ENCODE measurements at places on chromosomes 1 and 21.

DNA sequence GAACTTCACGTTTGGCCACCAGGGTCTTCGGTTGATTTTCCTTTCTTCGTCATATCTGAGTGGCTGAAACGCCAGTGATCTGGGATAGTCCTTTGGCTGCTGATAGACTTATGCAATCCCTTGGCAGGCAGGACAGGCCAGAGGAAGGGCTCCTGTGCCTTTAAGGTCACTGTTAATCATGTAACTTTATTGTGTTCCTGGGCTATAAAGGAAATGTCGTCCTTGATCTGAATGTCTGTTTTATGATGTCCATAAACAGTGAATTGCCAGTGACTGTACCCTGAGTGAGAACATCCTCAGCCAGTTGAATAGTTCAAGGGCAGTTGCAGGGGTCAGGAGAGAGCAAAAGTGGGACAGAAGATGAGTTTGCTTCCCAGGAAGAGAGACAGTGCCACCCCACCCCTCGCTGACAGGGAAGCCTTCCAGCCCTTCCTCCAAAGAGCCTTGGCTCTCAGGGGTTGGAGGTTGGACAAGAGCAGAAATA, 68.0 kb downstream of the PDE9A start:
- no peak for DNase-seq

DNA sequence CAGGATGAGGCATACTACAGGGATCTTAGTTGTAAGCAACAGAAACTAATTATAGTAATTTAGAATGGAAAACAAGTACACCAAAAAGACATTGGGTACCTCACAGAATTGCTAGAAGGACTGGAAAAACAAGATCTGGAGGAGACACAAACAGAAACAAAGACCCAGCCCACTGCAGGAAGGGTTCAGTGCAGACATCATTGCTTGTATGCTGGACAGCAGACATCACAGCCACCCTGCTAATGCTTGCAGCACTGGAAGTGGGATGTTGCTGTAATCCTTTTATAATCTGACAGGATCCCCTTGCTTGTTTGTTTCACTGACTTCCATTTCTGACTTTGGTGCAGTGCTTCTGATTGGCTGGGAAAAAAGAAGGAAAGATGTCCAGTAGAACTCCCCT, 111.4 kb upstream of the ZNF678 start:
- DNase-seq = no peak

- no peak for DNase-seq
Observed at GRCh38 chr1:55262822-55263221, 47.7 kb upstream of the USP24 start.

DNA sequence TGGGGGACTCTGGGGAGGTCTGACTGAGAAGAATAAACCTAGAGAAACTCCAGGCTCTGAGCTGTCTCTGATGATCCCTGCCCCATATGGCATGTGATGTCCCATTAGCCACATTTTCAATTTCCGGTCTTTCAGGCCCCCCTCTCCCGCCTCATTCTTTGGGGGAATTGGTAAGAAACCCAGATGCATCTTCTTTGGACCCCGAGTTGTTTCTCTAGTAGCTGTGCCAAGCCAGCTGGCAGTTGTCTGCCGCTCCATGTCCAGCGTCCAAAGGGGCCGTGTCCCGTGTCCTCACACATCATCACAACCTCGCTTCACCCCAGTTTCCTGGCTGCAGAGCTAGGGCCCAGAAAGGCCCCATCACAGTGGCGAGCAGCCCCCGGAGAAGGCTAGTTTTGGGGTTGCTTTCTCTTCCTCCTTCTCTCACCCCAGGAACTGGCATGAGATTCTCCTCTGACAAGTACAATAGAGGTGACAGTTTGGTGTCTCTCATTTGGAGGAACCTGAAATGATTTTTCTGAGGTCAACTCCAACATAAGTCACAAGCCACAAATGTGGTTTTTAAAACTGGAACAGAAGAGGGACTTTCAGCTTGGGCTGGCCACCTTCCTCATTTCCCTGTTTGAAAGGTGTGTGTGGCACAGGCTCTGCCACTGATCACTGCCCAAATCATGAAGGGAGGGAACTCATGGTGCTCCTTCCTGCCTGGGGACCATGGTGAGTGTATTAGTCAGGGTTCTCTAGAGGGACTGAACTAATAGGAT, 6.4 kb upstream of the GPR157 start:
- DNase-seq = no peak

- peak; percentile 22 for DNase-seq
Observed at GRCh38 chr21:46325073-46325912, 1.3 kb downstream of the PCNT start.

- peak; percentile 59 for DNase-seq
Observed at GRCh38 chr21:45363921-45364467, 41.0 kb upstream of the COL18A1 start.

GRCh38 chr1:245878585-245878984, 628.5 kb downstream of the SMYD3 start:
- DNase-seq = no peak

GRCh38 chr21:46150491-46151121, 4.8 kb downstream of the FTCD start:
- no peak for DNase-seq

- peak; percentile 20 for DNase-seq
Observed at GRCh38 chr21:39612233-39613040, at the start of gene B3GALT5. Gene B3GALT5, plus strand, starts transcription at chr21:39612940. Its CDS starts 47,620 bp downstream, at chr21:39660560.

GRCh38 chr1:151156515-151156819, at the start of gene TNFAIP8L2:
Gene TNFAIP8L2, plus strand, starts transcription at chr1:151156649. Its CDS starts 2,049 bp downstream, at chr1:151158698.
- peak; percentile 16 for DNase-seq

- DNase-seq = no peak
Observed at GRCh38 chr1:7043719-7044535, 258.7 kb downstream of the CAMTA1 start.

DNA sequence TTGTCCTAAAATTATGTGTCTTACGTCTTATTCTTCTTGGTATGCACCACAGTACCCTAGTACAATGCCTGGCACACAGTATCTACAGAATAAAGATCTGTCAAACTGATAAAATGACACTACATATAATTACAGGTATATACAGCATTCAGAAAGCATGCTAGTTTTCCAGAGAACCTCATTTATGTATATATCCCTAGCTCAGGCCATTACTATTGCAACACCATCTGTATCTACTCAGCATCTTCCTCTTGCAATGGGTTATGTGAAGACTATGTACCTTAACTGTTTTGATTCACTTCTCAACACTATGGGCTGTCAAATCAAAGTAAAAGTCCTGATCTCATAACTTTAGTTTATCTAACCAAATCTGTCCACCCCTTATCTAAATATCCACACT, 58.5 kb upstream of the GUCA2A start:
- DNase-seq = no peak

DNA sequence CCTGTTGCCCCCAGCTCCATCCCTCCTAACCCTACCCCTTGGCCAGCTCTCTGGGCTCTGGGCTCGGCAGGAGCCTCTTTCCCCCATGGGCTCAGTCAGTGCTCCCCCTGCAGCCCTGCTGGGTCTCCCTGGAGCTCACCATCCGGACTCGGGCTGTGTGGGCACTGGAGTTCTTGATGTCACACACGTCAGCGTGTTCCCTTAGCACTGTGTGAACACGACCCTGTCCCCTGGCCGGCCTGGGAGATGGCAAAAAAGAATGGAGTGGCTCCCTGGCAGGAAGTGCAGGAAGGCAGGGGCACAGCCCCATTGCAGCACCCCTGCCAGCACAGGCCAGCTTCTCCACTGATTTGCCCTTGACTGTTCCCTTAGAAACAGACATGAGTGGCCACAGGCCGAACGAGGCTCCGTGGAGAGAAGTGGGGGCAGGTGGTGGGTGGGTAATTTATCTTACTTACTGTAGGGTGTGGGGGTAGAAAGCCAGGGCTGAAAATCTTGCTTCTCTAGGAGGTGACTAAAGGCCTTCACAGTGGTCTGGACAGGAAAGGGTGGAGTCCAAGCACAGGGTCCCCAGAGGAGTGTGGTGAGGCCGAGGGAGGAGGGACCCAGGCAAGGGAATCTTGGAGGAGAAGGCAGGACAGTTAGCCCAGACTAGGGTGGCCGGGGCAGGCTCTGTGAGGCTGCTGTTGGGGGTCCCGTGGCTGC, 381.7 kb upstream of the VAMP3 start:
- DNase-seq = no peak

- no peak for DNase-seq
Observed at GRCh38 chr1:100780814-100781213, 61.3 kb downstream of the VCAM1 start.

GRCh38 chr1:93617670-93618499, 63.8 kb downstream of the BCAR3 start:
- no peak for DNase-seq

GRCh38 chr1:186930238-186930637, 101.5 kb downstream of the PLA2G4A start:
- no peak for DNase-seq

- no peak for DNase-seq
Observed at GRCh38 chr1:11395616-11396015, 83.3 kb upstream of the DISP3 start.

DNA sequence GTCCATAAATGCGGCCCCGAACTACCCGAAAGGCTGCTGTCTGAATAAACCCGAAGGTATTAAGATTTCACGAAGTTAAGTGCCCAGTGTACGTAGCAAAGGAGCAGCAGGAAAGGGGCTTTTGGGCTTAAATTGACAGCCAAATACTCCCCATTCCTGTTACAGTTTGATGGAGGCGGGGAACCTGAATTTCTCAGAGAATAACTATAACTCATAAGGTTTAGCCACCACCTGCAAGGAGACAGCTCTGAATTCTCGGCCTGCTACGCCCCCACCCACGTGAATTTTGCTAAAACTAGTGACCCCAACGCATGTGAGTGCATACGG, 5.2 kb downstream of the GFI1 start:
- DNase-seq = no peak

DNA sequence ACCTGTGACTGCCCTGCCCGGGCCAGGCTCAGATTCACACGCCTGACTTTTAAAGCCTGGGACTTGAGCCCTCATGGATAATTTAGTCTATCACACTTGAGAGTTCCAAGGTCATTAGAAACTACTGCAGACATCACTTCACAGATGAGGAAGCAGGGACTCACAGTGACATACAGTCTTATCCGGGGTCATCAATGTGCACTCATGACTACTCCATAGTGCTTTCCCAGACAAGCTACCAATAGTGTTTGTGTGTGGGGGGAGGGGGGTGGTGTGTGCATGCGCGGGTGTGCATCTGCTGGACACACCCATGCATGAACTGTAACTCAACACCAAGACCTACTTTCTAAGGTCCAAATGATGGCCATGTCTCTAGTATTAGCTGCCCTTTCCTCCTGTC, 16.1 kb upstream of the SLC5A9 start:
- no peak for DNase-seq

GRCh38 chr1:203649551-203649998, 22.9 kb downstream of the ATP2B4 start:
- DNase-seq = no peak

DNA sequence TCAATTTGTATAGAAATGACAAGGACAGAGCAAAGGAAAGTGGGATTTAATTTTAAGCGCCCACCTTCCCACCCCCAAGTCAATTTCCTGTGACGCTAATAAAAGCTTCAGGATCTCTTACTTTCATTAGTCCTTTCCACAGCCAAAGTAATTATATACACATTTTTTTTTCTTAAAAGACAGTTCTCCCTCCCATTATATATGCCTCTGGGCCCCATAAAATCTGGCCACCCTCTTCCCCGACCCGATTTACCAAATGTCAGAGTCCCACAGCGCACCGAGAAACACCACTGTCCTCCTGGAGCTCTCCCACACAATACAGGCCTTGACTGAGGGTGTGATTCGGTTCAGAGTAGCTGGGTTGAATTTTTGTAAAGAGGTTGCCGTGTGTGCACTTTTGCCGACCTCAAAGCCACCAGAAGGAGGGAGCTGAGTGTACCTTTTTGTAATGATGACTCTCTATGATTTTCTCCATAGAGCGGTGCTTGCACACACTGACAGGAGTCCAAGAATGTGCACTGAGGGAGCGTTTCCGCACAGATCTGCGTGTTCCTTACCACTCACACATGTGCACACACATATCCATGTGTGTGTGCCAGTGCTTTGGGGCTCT, 26.2 kb upstream of the IL10 start:
- no peak for DNase-seq

- DNase-seq = no peak
Observed at GRCh38 chr1:176558561-176558960, 95.6 kb downstream of the PAPPA2 start.

DNA sequence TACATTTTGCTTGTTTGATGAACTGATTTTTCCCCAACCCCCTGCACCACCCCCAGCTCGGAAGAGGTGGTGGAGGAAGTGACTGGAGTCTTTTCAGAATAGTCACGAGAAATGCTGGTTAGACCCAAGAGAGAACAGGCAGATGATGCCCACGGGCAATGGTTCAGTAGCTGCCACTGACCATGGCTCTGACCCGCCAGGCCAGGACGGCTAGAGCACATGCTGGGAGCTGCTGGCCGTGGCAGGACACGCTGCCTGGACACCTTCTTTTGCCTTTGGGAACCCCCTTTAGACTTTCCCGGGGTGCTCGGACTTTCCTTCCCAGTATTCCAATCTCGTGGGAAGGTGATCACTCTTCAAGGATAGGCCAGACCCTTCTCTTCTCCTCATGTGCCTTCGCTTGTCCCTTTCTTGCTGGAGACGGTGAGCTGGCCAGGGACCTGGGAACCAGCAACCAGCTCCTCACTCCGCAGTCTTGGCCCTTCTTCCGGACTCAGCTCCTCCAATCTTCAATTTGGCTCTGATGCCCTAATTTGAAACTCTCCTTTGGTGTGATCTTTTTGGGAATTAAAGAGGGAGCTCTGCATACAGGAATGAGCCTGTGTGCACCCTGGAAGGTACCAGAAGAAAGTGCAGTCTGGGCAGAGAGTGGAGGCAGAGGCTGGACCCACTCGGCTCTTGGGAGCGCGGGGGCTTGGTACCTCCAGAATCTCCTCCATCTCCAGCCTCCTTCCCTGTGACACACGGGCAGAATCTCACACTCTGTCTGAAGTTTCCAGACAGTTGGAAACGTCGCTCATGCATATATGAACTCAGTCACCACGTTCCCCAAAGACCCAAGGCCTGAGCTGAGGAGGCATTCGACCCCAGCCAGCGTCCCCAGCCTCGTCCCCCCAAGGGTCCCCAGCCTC, 4.0 kb upstream of the PDE9A start:
- DNase-seq = no peak

GRCh38 chr1:164440232-164440631, 118.8 kb upstream of the PBX1 start:
- DNase-seq = no peak

DNA sequence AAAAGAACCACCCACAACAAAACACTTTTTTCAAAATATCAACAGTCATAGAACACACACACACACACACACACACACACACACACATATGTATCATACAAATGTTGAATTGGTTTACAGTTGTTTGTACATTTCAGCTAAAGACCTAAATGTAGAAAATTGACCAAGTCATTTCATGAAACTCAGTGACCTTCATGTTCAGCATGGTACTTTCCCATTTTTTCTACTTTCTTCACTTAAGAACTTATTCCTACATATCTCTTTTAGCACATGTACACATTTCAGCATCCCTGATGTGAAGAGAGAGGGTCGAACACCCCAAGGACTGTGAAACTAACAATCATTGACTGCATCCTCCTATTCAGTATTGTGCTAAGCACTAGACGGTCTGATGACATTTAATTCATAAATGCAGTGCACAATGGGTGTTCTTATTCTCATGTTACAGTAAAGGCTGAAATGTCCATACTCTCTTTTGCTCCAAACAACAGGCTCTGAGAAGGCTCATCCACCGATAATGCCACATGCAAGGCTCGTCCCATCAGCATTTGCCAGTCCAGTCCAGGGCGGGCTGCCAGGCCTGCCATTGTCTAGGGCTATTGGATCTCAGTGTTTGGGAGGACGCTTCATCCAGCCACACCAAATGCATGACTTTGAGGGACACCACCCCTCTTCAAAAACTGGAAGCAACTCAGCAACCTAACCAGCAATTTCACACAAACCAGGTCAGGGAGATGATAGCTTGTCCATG, 150.1 kb upstream of the RUNX1 start:
- DNase-seq = no peak

Data from anterior cingulate cortex (tissue), 58 donors.